ENCODE measurements at places on chromosomes 6 and 20. TPM values are rescaled to one million over a fixed set of nuclear protein-coding genes. Genes with fewer than 3 reads are reported as not detected.

Gene ACTR5
- total RNA-seq = 9.6 TPM

Gene TLDC2
- 0.21 TPM for total RNA-seq

Gene SPATS1
- not detected for total RNA-seq

Gene MOXD1
- total RNA-seq = 17.6 TPM

Gene PLCB4
- total RNA-seq = 16.4 TPM

Gene SMPD2
- 6.2 TPM for total RNA-seq

Measured in tongue (tissue), 3 donors.